ENCODE measurements at places on chromosomes 6 and 20. TPM values are rescaled to one million over a fixed set of nuclear protein-coding genes. Genes with fewer than 3 reads are reported as not detected.

DNA sequence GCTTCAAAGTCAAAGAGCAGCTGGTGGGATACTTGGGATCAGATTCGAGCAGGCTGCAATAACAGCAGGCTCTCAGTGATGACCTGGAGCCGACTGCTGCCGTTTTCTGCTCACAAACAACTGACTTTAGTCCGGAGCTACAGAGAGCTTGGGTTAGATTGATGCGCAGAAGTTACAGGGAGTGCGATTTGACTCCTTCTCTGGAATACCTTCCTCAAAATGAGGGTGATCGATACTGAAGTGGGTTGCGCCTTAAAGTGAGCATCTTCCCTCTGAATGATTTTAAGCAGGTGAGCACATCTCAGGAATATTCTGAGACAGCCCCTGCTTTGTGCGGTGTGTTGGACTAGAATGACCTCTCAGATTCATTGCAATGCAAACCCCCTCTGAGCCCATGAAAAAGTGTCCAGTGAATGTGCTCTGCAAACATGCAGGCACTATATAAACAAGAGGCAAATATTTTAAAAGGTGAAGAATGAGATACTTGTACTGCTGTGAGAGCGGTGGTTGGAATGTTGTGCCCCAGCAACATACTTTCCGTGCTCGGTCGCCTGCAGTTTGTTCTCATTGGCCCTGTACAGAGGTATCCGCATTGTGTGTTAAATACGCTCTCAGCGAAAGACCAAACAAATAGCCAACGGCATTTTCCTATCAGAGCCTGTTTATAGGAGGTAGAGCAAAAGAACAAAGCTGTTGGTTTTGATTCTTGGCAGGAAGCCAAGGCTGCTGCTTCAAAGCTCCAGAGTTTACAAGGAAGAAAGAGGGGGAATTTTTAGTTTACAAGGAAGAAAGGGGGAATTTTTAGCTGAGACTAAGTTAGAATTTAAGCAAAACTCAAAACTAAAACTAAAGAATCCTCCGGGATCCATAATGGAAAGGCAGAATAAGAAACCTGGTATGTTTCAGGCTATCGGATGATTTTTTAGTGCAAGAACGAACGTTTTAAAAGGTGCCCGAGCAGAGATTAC, 67.7 kb downstream of the PHACTR2 start:
- DNase-seq, result peak; percentile 67

- DNase-seq, result no peak
These were observed 233.4 kb downstream of the EYA4 start for GRCh38 chr6:133474516-133474915.

Gene DHX35
- 8.9 TPM for total RNA-seq

DNA sequence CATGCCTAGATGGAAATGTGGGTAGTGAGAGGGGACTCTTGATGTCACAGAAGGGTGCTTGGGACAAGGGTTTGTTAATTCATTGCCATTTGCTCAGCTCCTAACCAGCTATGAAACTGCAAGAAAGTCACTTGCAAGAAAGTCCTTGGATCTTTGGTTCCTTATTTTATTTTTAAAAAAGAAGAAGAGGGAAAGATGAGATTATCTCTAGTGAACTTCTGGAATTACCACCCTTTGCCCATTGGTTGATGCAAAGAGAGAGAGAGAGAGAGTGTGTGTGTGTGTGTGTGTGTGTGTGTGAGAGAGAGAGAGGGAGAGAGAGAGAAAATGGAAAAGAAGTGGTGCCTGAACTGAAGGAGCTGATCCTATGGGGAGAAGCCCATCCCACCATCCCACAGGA, 4.6 kb upstream of the SFT2D1 start:
- no peak for DNase-seq

DNA sequence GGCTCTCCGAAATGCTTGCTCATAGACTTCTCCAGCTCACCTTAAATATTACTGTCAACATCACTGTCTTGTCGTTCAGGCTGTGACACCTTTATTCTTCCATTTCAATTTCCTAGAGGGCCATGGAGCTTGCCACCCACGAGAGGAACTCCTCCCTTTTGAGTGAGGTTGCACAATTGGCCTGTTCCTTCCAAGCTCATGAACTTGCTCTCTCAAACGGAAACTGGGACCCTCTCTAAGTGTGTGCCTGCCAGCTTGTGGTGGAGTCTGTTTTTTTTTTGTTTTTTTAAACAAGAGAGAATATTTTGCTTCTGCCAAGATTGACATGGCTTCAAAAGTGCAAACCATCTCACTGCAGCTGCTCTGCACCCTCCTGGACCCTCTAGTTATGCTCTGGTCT, 19.3 kb upstream of the IYD start:
- no peak for DNase-seq

Gene ZHX3
- total RNA-seq, result 47.2 TPM

Gene VGLL2
- not detected for total RNA-seq

Gene MCM8
- total RNA-seq, result 17.5 TPM

- no peak for DNase-seq
These were observed 258.7 kb downstream of the LRFN2 start for GRCh38 chr6:40328386-40328985.

Gene PRSS16
- total RNA-seq, result not detected

DNA sequence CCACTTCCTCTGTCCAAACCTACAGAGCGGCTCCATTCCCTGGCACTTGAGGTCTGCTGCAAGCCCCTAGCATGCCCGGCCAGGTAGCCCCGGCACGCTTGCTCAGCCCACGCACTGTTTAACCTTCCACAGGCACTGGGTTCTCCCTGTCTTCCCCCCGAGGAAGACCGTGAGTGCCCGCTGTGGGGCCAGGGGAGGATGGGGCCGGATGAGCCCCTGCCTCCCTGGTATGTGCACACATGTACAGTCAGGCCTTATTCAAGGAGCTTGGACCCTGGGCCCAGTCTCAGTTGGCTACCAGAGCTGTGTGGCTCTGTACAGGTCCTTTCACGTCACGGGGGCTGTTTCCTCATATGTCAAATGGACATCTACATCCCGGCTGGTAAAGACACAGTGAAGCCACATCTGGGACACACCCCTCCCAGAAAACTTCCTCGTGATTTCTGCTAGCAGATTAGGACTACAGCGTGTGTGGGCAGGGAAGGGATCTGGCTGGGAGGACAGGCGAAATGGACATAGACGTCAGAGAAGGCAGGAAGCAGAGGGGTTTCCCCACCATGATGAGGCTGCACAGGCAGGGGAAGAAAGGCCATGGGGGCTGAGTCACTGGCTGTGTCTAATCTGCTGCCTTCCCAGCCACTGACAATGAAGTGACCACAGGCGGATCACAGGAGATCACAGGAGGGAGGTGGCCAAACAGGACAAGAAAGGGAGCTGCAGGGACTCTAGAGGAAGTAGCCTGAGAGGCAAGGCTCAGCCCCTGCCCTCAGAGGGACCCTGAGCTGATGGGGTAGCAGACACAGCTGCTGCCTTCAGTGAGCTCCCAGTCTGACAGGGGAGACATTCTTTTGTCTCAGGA, 62.9 kb downstream of the MRPL14 start:
- peak; percentile 98 for DNase-seq

DNA sequence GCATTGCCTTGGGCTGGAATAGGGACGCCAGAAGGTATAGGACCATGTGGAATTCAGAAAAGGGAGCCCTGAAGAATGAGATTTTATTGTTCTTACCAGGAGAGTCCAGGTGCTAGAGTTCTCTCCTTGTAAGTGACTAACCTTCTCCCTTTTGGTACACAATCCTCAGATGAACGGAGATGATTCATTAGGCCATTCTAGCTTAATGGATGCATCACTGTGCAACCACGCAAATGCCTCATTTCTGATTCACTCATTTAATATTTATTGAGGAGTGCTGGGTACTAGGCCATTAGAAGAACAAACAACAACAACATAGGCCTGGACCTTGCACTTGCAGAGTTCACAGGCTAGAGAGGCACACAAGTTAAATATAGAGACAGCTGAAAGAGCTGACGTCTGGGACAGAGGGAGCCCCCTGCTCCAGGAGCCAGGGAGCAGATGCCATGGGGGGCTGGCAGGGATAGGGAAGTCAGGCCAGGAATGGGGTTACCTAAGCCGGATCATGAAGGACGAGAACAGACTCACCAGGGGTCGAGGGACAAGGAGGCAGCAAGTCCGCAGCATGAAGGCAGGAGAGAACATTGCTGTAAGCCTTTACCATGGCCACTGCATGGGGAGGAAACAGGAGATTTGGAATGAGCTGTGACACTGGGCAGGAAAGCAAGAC, 179.5 kb upstream of the AKAP12 start:
- DNase-seq, result peak; percentile 78

DNA sequence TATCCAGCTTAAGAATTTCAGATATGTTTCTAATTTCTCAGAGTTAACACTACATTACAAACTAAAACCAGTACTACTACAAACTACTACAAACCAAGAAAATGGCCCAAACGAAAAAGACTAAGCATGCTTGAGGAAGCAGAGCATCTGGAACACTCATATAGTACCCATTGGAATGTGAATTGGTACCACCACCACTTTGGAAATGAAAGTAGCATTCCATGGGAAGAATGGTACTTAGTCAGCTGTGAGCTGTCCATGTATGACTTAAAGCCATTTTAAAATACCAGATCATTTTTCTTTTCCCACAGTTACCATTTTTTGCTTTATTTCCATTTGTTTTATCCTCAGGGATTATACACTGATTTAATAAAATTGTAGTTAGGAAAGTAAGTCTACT, 30.5 kb downstream of the FBXO9 start:
- peak; percentile 5 for DNase-seq

Gene RAB32
- total RNA-seq, result 20.8 TPM

Gene HAO1
- total RNA-seq, result not detected

DNA sequence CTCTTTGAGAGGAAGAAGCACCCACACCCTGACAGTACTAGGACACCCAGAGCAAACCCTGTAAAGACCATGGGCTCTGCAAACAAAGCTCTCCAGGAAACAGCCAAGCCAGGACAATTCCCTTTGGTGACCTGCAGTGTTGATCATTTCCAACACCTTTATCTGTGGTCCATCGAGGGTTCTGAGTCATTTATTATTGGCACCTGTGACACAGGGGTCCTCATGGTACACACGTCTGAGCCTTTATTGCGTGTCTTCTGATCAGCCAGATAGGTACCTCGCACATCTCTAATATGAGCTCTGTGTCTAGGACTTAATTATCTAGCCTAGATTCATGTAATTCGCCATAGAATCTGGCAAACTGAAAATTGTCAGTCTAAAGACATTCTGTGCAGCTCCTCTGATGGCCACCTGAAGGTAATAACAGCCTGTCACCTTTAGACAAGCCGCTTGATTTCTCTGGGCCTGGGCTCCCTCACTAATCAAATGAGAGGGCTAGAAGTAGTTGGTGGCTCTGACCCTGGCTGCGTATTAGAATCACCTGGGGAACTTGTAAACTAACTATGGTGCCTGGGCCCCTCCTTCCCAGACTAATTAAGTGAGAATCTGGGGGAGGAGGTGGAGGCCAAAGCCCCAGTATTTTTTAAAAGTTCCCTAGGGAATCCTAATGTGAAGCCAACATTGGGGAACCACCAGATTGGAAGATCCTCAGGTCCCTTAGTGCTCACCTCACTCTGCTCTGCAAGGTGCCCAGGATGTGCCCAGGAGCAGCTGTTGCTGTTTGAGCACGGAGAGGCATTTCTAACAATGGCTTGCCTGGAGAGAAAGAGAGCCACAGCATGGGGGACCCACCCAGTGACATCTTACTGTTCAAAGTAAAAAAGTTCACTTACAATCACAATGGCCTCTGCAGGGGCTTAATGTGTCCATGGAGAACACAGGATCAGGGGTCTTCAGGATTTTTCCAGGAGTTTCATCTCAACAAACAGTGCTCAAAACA, 122.0 kb upstream of the ARID1B start:
- DNase-seq, result no peak

DNA sequence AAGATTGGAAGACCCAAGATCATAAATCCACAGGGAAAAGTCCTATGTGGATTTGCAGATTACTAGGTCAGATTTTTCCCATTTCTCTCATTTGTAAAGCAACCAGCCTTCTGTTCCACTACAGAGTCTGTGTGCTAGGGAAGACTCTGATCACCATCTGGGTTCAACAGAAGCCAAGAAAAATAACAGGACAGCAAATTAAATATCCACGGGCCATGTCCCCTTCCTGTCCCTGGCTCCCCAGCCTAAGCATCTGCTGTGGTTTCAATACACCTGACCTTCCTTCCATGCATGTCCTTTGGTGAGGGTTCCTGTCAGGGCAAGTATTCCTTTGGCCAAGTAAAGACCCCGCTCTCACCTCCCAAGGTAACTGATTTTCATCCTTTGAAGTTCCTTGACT, 558.8 kb downstream of the KIF16B start:
- DNase-seq, result no peak

DNA sequence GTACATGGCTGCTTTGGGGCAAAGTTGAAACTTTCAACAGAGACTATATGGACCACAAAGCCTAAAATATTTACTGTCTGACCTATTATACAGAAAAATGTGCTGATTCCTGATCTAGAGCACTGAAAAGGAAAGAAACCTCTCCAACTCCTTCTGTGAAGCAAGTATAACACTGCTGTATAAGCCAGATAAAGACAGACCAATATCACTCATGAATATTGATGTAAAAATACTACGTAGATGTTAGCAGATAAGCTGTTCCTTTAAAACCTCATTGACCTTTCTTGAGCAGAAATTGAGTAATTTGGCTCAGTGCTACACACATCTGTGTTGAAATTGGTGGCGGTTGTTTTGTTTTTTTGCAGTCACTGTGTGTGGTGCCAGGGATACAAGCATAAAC, 69.9 kb upstream of the HDAC2 start:
- DNase-seq, result no peak

Gene MOXD1
- 78.8 TPM for total RNA-seq

Gene METTL24
- 0.09 TPM for total RNA-seq

Gene HFE
- 7.4 TPM for total RNA-seq

- no peak for DNase-seq
These were observed 17.3 kb downstream of the FOXA2 start for GRCh38 chr20:22566876-22567658.

Gene IMPG1
- not detected for total RNA-seq

DNA sequence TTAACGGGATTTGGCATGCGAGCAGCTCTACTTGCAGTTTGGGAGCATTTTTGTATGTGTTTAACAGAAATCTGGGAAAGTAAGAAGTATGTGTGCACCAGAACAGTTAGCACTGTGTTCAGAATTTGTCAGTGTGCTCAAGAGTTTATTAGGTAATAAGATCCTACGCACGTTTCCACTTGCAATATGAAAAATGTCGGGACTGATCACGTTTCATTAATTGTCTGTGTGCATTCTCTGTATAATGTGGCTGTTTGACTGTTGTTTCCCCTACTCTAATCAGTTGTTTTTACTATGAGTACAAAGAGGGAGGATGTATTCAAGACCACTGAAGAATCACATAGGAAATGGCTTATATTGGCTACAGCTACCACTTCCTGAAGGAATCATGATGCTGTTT, 349.7 kb upstream of the POU3F2 start:
- no peak for DNase-seq

DNA sequence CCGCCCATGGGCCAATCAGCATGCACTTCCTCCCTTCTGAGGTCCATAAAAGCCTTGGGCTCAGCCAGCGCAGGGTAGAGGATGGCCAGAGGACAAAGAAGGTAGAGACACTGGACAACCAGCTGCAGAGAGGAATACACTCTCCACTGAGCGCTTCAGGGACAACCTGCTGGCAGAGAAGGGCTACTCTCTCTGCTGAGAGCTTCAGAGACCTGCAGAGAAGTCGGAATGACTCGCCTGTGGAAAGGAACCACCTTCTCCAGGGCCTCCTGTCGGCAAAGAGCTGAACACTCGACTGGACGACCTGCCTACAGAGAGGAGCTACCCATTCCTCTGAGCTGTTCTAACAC, 31.4 kb upstream of the SLA2 start:
- DNase-seq, result no peak

- DNase-seq, result no peak
These were observed 28.3 kb upstream of the SMIM29 start for GRCh38 chr6:34276881-34277762.

- DNase-seq, result no peak
These were observed 37.6 kb upstream of the SPDEF start for GRCh38 chr6:34593701-34594100.

- no peak for DNase-seq
These were observed 957 bp downstream of the PROKR2 start for GRCh38 chr20:5315807-5316187.

Gene CALHM6
- 1.6 TPM for total RNA-seq

Measured in fibroblast of the aortic adventitia (primary cell).